Breast epithelium (tissue), 4 donors: ENCODE measurements at places on chromosomes 7 and 10. TPM values are rescaled to one million over a fixed set of nuclear protein-coding genes. Genes with fewer than 3 reads are reported as not detected.
A peak's percentile ranks its signal among the peaks of the same experiment; 100 is the strongest.

- no peak for DNase-seq
- no peak overlapping the region for H3K4me3 ChIP-seq
These were observed 58.3 kb downstream of the DPYSL4 start for GRCh38 chr10:132245056-132245455.

- no peaks in the 10 kb centered on the region for H3K36me3 ChIP-seq
- no peak overlapping the region for H3K4me3 ChIP-seq
- H3K4me1 ChIP-seq, result no peaks in the 10 kb centered on the region
- H3K27me3 ChIP-seq, result no peaks in the 10 kb centered on the region
- no peak overlapping the region for H3K27ac ChIP-seq
These were observed 37.0 kb downstream of the CDCA7L start for GRCh38 chr7:21908746-21909145.

- no peak for DNase-seq
- no peaks in the 10 kb centered on the region for H3K4me1 ChIP-seq
- H3K27me3 ChIP-seq, result no peaks in the 10 kb centered on the region
These were observed 127.8 kb downstream of the ICA1 start for GRCh38 chr7:8134089-8134733.

DNA sequence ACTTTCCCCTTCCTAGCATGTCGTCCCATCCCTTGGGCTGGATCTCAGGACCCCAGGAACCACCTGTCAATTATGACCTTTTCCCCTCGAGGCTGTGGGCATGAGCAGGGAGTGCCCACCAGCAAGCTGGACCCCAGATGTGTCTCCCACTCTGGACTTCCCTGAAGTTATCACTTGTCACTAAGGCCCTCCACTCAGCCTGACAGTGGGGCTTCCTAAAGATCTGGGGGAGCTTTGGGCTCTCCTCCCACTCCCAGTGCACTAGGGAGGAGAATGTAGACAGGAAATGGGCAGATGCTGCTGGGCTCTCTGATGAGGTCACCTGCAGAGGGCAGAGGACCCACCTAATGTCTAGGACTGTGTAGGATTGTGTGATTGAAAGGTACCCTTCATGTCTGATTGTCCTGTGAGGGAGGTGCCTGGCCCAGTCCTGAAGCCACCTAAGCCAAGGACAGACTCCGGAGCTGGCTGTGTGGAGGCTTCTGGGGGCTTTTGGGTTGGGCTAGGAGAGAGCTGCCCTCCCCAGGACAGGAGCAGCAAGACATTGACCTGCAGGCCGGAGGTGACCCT, 18.7 kb downstream of the MYO1G start:
- no peaks in the 10 kb centered on the region for H3K36me3 ChIP-seq
- DNase-seq, result no peak
- H3K4me3 ChIP-seq, result no peak overlapping the region

GRCh38 chr10:30436191-30436611, 2.2 kb downstream of the MAP3K8 start:
- peak overlapping the region; percentile 100 for H3K27ac ChIP-seq
- H3K4me1 ChIP-seq, result no peaks in the 10 kb centered on the region
- H3K27me3 ChIP-seq, result no peaks in the 10 kb centered on the region
- H3K4me3 ChIP-seq, result peak overlapping the region; percentile 75
- no peak for DNase-seq
- no peaks in the 10 kb centered on the region for H3K36me3 ChIP-seq

- H3K27me3 ChIP-seq, result no peaks in the 10 kb centered on the region
These were observed 18.5 kb upstream of the JAZF1 start for GRCh38 chr7:28199021-28199510.

DNA sequence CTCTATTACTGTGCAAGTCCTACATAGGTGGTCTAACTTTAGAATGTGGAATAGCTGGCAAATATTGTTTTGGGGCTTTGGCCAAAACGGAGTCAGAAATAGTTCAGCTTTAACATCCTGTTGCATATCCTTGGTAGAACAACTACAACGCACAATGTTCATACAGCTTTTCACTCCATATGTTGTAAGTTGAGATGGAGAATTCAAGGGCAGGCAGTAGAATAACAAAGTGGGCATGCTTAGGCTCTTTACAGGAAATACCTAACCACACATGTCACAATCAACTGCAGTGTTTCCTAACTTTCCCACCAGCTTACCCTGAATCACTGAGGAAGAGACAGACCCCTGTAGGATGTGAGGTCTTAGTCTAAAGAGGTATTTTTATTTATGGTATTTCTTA, 122.3 kb downstream of the PPP1R3A start:
- no peaks in the 10 kb centered on the region for H3K4me1 ChIP-seq
- no peak for DNase-seq
- no peaks in the 10 kb centered on the region for H3K27me3 ChIP-seq
- no peak overlapping the region for H3K27ac ChIP-seq
- H3K4me3 ChIP-seq, result no peak overlapping the region

DNA sequence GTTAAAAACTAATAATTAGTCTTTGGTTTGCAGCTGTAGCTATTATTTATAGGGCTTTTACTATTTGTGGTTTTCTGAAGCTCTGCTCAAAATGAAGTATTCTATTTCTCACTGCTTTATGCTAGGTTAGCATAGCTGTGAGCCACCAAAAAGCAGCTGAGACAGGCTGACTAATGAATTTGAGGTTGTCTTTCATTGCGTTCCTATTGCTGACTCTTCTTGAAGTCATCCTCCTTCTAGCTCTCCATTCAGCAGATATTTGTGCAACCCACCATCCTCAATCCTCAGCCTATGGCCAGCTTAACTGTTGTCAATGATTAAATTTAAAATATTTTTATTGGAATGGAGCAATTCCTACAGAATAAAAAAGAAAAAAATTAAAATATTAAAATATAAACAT, 2.1 kb upstream of the RALA start:
- DNase-seq, result no peak
- no peaks in the 10 kb centered on the region for H3K27me3 ChIP-seq
- no peak overlapping the region for H3K4me3 ChIP-seq
- peaks cover 16% of the 10 kb centered on the region for H3K4me1 ChIP-seq
- H3K36me3 ChIP-seq, result no peaks in the 10 kb centered on the region

DNA sequence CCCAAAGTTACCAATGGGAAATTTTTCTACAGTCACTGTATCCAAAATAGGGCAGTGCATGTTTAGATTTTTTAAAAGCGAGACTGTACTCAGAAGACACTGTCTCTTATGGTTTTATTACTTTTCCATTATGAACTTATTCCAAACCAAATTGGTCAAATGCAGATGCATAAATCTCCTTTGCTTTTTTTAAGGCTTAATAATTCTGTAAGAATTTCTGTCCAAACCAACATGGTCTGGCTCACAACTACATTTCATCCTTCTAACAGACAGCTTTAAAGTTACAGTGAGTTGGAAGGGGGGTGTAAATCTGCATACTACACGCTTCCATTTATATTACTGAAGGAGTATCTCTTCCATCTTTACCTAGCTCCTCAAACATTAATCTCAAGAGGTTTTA, 199.2 kb downstream of the SLC25A13 start:
- H3K4me3 ChIP-seq, result no peak overlapping the region
- DNase-seq, result no peak
- H3K36me3 ChIP-seq, result no peaks in the 10 kb centered on the region
- no peaks in the 10 kb centered on the region for H3K27me3 ChIP-seq
- H3K27ac ChIP-seq, result no peak overlapping the region

DNA sequence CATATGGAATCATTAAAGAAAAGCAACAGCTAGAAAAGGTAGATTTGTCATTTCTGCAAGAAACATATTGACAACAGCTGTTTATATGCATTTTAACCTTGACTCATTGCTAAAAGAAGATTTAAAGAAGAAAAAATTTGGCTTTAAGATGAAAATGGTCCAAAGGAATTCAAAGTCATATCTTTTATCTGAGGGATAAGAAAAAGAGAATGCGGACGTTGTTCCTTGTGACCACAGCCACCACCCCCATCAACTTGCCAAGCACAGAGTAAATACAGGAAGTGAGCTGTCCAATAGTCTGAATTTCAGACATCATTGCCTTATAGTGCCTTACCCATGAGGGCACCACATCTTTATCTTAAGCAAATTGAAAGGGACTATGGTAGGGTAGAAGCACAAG, 7.3 kb upstream of the CRPPA start:
- DNase-seq, result no peak
- H3K36me3 ChIP-seq, result no peaks in the 10 kb centered on the region
- no peaks in the 10 kb centered on the region for H3K27me3 ChIP-seq

DNA sequence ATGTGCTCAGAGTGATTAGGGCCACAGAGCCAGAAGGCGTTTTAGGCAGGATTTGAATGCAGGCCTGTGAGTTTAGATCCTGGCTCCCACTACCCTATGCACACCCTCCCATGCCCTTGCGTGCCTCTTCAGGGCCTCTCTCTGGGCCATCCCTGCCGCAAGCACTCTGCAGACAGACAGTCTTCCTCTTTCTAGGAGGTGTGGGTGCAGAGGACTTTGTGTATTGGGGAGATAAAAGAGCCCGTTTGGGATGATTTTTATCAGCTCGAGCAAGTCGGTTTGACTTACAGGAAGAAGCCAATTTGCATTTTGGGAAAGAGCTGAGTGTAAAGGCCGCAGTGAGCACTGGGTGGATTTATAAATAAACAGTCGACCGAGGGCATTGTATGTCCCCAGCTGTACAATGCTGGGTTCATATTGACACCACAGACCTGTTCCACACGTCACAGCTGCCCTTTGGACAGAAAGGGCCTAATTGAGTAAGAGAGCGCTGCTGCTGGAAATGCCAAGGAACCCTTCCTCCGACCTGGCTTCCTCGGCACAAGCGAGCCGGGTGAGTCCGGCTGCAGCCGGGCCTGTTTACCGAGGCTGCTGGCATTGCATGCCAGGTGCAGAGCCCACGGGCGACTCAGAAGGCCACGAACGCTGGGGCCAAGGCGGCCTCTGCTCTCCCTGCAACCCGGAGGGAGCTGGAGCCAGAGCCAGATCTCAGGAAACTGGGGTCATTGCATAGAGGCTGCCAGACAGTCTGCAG, 25.1 kb downstream of the ZMIZ1 start:
- H3K36me3 ChIP-seq, result no peaks in the 10 kb centered on the region
- peak; percentile 89 for DNase-seq
- no peaks in the 10 kb centered on the region for H3K27me3 ChIP-seq
- no peak overlapping the region for H3K4me3 ChIP-seq
- peaks cover 35% of the 10 kb centered on the region for H3K4me1 ChIP-seq

DNA sequence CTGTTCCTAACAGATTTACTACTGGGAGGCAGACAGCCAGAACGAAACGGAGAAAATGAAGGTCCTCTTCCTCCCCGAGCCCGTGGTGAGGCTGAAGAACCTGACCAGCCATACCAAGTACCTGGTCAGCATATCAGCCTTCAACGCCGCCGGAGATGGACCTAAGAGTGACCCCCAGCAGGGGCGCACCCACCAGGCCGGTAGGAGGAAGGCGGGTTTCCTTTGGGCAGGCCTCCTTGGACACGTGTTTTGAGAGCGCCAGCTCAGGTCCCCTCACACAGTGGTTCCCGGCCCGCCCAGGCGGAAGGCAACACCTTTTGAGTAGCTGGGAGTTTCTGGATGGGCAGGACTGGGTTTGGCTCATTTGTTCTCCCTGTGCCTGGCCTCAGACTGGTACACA, 474.0 kb upstream of the FOXK1 start:
- DNase-seq, result no peak
- H3K4me3 ChIP-seq, result no peak overlapping the region
- no peak overlapping the region for H3K27ac ChIP-seq
- H3K4me1 ChIP-seq, result no peaks in the 10 kb centered on the region

- no peaks in the 10 kb centered on the region for H3K36me3 ChIP-seq
- H3K4me3 ChIP-seq, result no peak overlapping the region
- no peaks in the 10 kb centered on the region for H3K27me3 ChIP-seq
- no peak for DNase-seq
These were observed 9.3 kb downstream of the FXYD4 start for GRCh38 chr10:43380610-43381222.

- H3K4me1 ChIP-seq, result no peaks in the 10 kb centered on the region
- H3K4me3 ChIP-seq, result no peak overlapping the region
- H3K27me3 ChIP-seq, result peaks cover 5% of the 10 kb centered on the region
These were observed 359.5 kb upstream of the MKI67 start for GRCh38 chr10:128485701-128486235.

GRCh38 chr10:6232846-6233724, 30.4 kb downstream of the PFKFB3 start:
- H3K4me3 ChIP-seq, result no peak overlapping the region
- H3K27ac ChIP-seq, result peak overlapping the region; percentile 33
- H3K36me3 ChIP-seq, result peaks cover 3% of the 10 kb centered on the region
- no peaks in the 10 kb centered on the region for H3K27me3 ChIP-seq

GRCh38 chr10:75592791-75593643, 161.6 kb downstream of the LRMDA start:
- H3K27ac ChIP-seq, result no peak overlapping the region
- H3K4me3 ChIP-seq, result no peak overlapping the region
- H3K4me1 ChIP-seq, result no peaks in the 10 kb centered on the region
- no peaks in the 10 kb centered on the region for H3K36me3 ChIP-seq
- no peak for DNase-seq
- H3K27me3 ChIP-seq, result no peaks in the 10 kb centered on the region

DNA sequence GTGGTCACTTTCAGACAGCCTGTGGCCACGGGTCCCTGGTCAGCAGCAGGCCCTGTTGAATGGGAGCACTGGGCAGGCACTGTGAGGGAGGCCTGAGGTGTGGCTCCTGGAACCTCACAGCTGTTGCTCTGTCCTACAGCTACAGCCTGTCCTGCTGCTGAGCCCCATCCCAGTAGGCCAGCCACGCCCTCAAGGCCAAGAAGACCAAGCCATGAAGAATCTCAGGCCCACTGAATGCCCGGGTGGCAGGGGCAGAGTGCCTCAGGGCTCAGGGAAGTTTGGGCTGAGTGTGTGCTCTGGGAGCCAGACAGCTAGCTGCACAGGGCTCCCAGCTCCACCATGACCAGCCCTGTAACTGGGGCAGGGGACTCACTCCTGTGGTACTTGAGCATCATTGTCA, 363.5 kb upstream of the NUPR2 start:
- H3K4me1 ChIP-seq, result no peaks in the 10 kb centered on the region
- no peaks in the 10 kb centered on the region for H3K36me3 ChIP-seq

Gene TCERG1L
- total RNA-seq, result 0.88 TPM

Gene CTAGE8
- total RNA-seq, result 0.48 TPM

Gene IGFBP1
- total RNA-seq, result 1.3 TPM

Gene TUBAL3
- total RNA-seq, result 1.9 TPM

Gene TACC2
- total RNA-seq, result 30.5 TPM

Gene ACHE
- 3.2 TPM for total RNA-seq

Gene PDE6C
- total RNA-seq, result not detected

Gene ABCB4
- total RNA-seq, result 2.8 TPM

Gene PHTF2
- 23.5 TPM for total RNA-seq
